T-helper 17 cell (primary cell): ENCODE measurements at places on chromosomes 6 and 20.

GRCh38 chr20:5451643-5452210, 135.0 kb upstream of the PROKR2 start:
- no peak for DNase-seq

- no peak for DNase-seq
Measured at GRCh38 chr6:13097454-13097853, 230.9 kb downstream of the TBC1D7 start.

GRCh38 chr6:25280344-25281074, 1.3 kb downstream of the CARMIL1 start:
- no peak for DNase-seq

- DNase-seq = no peak
Measured at GRCh38 chr6:105985098-105985815, 100.9 kb upstream of the PRDM1 start.

DNA sequence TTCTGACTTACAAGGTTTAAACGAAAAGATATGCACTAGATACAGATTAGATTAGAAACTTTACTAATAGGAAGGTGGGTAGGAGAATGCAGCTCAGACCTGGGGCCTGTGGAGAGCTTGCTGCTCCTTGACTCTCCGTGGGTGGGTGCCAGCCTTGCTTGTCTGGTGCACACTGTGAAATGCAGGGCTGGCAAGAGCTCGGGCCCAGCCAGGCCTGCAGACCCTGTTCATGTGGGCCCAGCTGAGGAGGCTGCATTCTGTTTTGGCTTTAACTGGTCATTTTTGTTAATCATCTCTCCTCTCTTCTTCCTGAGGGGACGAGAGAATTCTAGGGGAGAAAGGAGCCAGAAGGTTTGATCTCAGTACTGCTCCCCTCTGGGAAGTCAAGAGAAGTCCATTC, 325.4 kb downstream of the QKI start:
- no peak for DNase-seq

DNA sequence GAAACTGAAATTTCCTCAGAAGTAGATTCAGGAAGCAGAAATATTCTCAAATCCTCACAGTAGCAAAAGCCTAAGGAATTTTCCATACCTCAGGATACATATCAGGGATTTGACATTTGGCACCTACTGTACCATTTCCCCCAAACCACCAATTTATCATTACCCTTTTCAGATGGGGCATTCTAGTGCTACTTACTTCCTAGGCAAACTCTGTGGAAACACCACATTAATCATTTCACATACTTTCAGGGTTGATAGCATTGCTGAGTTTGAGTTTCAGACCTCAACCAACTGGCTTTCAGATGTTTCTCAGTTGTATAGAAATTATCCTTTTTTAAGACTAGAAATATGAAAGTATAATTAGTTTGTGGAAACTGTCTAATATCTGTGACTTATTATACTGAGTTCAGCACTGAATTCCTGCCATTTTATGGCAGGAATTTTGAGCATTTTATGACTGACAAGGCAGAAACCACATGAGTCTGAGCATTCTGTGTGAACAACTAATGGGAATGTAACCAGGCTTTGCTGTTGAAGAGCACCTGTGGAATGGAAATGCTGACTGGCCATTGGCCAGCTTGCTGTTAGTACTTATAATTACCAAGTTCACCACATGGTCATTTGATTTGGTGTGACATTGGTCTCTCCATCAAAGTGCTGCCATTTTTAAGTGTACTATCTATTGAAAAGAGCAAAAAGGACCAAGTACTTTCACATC, 35.1 kb upstream of the IRAK1BP1 start:
- DNase-seq = no peak

DNA sequence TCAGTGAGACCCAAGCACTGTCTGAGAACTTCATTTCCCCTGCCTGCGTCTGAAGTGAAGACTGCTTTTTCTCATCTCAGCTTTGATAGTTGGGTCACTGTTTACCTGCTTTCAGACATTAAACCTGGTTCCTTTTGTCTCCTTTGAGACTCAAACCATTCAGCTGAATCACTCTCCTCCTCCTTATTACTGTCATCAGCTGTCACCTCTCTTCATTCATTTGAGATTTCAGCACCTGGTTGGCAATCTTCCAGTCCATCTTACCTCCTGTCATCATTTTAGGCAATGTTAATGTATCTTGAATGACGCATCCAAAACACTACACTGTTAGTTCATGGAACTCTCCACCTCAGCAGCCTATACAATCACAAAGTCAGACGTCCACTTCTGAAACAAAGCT, 34.3 kb upstream of the SOX4 start:
- DNase-seq = no peak

DNA sequence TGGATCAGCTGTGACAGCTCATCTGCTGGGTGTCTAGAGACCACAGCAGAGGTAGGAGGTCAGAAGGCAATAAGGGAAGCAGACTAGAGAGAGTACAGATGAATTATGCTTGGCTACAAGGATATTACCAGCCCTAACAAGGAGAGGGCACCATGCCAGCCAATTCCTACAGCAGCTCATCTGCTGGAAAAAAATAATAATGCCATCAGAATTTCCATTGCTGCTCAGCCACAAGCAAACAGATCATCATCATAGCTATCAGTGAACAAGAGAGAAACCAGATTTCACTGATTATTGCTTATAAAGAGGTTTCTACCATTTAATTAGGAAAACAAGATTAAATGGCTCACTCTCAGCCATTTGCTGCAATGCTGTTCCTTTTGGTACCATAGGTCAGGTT, 66.5 kb downstream of the PSMG4 start:
- DNase-seq = no peak

DNA sequence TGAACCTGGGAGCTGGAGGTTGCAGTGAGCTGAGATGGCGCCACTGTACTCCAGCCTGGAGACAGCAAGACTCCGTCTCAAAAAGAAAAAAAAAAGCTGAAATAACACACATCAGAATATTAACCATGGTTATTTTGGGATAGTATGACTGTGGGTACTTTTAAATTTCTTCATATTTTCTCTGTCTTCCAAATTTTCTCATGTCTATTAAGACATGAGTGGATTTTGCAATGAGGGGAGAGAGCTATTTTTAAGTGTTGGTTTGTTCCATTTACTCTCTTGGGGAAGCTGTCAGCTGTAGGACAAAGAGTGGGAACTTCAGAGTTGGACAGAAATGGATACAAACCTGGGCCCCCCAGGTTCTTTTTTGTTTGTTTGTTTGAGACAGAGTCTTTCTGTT, 10.3 kb downstream of the ADISSP start:
- no peak for DNase-seq

- no peak for DNase-seq
Measured at GRCh38 chr20:61991476-61991875, 74.2 kb downstream of the TAF4 start.

GRCh38 chr6:124955108-124955856, 7.0 kb upstream of the RNF217 start:
- no peak for DNase-seq

DNA sequence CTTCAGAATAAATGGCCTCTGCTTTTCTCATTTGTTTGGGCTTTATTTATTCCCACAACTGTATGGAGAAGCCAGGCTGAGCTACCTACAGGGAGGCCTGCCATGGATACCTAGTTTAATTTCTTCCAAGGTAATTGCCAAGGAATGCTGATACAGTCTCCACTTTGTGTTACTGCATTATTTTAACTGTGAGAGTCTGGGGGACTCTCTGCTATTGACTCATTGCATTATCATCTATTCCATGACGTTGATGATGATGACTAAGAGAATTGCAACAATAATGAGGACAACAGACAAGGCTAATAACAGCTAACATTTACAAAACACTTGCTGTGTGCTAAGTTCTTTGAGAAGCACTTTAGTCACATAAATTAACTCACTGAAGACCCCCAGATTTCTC, 88.3 kb upstream of the COL21A1 start:
- DNase-seq = no peak

- no peak for DNase-seq
Measured at GRCh38 chr6:109056661-109057060, 38.0 kb downstream of the SESN1 start.

DNA sequence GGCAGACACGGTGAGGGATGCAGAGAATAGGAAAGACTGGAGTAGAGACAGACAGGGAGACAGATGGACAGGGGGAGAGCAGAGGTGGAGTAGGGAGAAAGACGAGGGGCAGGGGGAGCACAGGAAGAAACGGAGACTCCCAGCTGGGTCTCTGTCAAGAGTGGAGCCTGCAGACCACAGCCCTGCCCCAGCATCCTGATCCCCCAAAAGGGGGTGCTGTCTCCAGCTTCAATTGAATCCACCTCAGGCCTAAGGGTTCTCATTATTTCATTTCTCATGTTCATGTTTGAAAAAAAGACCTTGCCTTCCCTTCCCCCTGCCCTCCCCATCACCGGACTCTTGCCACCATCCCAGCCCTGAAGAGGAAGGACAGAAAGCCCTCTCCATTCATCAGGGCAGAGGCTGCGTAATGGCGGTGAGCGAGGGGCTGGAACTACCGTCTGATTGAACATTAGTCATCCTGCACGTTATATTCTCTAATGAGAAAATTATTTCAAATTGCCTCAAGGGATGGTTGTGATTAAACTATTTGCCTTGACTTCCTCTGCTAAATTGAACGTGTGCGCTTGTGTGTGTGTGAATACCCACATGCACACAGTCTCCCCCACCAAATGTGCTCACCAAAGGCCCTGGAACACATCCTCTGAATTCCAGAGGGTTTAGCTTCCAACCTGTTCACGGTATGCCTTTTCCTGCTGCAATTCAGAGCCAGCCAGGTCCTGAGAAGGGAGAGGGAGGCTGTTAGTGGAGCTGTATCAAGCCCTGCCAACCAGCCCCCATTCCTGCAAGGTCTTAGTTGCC, 98.3 kb downstream of the CDC5L start:
- no peak for DNase-seq

DNA sequence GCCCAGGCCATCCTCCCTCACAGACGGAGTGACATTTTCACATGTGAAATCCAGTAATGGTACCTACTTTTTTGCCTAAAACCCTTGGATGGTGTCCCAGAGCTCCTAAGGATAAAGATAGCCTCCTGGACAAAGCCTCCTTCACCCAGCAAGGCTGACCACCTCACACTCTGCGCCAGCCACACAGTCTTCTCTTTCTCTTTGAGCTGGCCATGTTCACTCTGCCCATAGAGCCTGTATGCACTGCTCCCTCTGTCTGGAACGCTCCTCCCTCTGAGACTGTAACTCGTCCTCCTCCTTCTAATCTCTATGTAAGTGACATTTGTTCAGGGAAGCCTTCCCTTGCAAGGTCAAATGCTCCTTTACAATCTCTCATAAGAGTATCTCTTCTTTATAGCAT, 14.6 kb downstream of the TMEM151B start:
- no peak for DNase-seq

- no peak for DNase-seq
Measured at GRCh38 chr6:157763904-157764177, 59.2 kb upstream of the SNX9 start.

DNA sequence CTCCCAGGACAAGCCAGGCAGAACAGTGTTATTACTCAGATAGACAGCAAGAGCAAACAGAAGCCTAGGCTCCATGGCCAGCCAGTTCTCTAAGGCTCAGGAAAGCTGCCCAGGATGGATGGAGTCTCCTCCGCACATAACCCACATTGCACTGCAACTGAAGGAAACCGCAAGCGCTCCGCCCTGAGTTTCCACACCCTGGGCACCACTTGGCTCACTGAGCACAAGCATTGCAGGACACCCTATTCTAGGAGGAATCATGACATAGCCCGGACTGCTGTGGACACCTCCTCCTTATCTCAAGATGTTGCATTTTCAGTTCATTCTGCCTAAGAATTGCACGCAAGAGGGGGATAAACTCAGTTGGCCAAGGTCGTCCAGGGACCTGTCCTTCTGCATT, 42.9 kb downstream of the LINC00237 start:
- DNase-seq = no peak

DNA sequence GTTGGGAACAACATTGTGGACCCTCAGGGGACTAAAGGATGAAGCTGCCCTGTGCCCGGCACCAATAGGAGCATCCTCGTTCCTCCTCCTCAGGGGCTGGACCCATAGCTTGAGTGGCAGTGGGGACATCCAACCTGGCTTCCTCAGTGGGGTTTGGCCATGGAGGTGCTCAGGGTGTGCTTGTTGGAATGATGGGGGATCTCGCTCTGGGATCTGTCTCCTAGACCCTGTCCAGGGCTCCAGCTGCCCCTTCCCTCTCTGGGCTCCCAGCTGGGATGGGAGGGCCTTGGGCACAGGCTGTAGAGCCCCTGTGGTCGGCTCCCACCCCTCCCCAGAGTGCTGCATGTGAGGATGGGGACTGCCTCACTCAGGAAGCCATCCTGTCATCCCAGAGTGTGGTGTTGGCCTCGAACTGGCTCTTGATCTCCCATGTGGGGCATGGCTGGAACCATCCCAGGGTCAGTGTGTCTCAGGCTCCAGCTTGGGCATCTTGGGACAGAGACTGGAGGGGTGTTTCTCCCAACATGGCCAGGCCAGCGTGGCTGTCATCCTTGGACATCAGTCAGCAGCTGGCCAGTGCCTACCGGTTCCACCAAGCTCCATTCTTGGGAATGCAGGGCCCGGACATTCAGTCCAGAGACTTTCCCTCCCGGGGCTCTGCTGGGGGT, 9.5 kb upstream of the MYT1 start:
- no peak for DNase-seq

GRCh38 chr6:149448821-149449453, 35.9 kb downstream of the ZC3H12D start:
- no peak for DNase-seq

DNA sequence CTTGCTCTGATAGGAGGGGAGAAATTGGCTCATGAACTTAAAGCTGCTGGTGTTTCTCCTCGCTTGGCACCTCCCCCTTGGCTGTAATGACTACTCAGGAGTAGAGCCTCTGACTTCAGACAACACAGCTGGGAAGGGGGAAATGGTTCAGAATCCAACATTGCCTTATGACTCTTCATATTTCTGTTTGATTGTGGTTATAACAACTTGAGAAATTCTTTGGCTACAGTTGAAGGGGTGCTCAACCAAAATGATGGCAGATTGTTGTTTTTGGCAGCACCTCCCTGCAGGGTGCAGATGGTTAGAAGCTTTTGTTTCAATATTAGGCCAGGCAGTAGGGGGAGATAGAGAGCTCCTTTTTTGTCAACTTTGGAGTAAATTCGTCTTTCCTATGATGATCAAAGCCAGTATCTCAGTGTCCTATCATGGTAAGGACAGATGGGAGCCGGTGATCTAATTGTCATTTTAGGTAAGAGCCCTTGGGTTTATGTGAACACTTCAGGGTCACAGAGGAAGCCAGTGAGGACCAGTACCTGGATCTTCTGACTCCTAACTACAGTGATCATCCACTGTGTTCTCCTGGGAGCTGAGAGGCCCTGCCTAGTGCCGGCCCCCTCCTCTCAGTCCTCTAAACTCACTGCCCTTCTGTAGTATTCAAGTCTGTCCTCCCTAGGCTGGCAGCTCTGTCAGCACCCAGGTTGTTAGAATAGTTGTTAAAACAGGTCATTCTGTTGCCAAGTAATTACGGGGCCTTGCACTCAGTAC, 39.9 kb downstream of the RPRD1B start:
- DNase-seq = no peak
